ENCODE measurements at places on chromosomes 5 and 9.

- DNase-seq: no peak
These were observed 34.2 kb downstream of the EMB start for GRCh38 chr5:50406877-50407276.

DNA sequence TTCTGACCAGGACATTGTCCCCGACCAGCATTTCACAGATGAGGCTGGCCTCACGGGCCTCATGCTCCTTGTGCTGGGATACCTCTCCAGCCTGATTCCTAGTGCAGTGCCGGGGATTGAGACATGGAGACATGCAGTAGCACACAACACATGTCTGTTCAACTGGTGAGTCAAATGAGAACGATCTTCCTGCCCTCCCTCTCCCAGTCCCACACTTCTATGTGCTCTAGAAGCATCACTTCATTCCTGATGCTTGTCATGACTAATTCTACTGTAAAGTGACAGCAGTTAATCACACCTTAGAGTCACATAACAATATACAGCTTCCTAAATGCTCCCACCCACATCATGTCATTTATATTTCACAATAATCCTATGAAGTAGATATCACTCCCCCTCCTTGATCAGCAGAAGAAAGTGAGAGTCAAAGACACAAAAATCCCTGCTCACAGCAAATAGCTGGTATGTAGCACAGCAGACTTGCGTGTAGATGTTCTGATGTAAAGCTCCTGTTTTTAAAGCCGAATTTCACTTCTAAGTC is 101.8 kb downstream of the CCDC192 start:
- DNase-seq: no peak

DNA sequence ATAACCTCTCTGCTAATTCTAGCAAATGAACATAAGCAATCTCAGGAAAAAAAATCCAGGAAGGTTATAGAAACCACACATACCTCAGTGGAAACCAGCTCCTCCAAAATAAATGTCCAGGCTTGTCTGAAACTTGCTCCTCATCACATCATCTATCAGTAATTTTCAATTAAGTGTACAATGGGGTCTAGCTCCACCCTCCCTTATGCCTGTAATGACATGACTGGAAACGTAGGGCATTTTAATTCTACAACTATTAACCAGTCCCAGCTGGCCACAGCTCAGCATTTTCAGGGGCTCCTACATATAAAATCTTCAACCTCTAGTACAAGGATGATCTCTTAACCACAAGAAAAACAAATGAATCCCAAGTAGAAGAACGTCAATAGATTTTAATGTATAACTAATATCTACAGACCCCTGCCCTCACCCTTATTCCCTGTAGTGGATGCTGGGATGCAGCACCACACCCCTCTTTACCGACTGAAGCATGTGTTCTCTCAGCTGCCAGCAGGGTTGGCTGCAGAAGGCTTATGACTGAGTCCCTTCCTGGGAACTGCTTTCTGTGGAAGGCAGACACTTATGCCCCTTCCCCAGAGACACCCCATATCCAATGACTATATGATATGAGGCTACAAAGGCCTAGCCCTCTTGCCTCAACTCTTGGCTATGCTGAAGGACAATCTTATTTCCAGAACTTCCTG is 6.8 kb downstream of the TSSK1B start:
- no peak for DNase-seq

GRCh38 chr9:28730111-28730510 is 1156.8 kb upstream of the C9orf72 start:
- no peak for DNase-seq

GRCh38 chr5:40288800-40289485 is 390.8 kb upstream of the PTGER4 start:
- no peak for DNase-seq

DNA sequence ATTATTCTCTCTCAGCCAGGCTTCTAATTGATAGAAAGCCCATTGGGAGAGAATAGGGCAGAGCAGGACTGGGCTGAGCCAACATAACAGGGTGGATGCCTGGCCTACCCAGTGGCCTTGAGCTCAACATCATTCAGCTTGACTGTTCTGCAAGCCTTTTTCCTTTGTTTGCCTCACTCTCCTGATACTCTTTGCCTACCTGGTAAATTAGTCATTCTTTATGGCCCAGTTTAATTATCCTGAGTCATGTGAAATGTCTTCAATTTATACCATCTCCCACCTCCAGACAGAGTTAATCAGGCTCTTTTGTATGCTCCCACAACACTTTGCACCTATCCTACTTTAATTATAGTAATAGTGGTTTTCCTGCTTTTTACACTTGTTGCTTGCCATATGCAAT is 13.6 kb downstream of the GLRA1 start:
- DNase-seq: no peak

DNA sequence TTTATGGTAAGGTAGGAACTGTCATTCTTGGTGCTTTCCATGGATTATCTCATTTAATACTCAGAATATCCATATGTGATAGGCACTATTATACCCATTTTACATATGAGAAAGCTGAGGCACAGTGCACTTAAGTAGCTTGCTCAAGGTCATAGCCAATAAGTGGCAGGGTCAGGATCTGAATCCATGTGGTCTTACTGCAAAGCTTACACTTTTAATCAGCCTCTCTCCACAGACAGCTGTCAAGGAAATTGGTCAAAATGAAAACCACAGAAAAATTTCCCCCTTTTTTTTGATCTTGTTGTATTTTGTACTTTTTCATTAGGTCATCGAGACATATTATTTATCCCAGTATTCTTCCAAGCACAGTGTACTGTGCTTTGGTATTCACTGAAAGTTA is 78.5 kb downstream of the ERCC6L2 start:
- DNase-seq: no peak

DNA sequence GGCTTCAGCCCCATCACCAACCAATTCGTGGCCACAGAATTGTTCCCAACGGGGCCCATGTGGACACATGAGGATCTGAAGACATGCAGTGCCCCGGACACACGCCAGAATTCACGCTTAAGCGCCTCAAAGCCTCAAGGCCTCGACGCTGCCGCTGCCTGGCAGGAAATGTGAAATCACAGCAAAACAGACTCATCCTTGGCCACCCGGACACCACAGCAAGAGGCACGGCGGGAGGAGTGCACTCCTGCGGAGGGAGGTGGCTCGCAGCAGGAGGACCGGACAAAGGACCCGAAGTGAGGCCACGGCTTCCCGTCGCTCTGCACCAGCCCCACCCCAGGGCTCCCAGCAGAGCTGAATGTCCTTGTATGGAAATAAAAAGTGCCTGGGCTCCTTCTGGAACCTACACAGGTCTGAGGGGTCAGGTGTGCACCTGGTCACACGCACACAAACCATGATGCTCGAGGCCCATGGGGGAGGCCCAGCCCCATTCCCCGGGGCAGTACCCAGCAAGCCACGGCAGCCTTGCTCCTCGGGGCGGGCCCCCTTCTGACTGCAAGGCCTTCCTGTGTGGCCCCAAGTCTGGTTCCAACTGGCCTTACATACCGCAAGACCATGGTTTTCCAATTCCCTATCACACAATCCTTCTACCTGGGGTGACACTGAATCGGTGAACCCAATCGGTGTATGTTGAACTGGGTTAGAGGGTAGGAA is 10.0 kb downstream of the SEC16A start:
- DNase-seq: no peak

- DNase-seq: no peak
These were observed 6.0 kb downstream of the CFAP90 start for GRCh38 chr5:7844901-7845300.

DNA sequence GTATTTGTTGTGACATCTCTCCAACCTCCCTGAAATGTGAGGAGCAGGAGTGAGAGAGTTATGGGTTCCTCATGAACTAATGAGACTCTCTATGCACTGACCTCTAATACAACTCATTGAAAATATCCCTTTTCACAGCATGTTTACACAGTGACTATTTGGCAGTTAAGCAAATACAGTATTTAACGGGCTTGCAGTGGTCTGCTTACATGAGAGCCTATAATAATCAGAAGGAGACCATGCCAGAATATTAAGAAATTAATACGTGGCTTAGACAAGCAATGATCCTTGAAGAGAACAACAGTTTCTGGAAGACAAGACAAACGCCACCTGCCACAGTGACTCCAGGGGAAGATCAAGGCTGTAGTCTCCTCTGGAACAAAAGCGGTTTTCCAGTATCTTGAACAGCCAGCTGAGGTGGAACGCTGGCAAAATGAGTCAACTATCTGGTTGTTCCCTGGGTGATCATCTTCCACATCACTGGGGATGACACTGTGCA is 424.5 kb downstream of the DMAC1 start:
- DNase-seq: peak; percentile 86

DNA sequence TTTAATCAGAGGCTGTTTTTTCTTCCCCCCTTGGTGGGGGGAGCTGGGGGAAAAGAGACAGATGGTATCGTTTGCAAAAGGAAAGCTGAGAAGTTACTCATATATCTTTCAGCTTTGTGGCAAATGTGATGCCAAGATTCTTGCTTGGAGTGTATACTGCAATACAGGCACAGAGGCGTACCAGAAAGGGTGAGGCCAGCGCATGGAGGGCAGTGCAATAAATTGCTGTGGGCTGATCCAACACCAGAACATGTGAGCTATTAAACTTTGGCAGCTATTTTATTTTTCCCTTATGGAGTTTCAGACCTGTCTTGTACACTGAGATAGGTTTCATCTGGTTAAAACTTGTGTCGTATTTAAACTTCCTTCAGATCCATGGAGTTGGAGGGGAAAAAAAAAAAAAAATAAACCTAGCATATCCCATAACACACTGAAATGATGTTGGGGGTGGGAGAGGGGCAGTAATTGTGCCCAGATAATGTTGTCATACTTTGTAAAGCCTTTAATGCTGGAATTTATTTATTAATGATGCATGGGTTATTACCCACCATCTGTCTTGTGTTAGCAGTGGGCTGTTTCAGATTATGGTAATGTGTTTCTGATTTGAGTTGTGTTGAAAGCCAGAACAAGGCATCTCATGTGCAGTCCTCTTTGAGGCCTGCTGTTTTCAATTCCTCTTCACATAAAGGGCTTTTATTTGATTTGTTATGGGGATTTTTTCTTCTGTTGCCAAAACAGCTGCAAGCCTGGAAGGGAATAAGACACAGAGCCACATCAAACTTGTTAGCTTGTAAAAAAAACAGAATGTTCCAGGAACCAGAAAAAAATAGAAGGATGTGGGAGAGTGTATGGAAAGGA is 891.3 kb downstream of the TLE1 start:
- no peak for DNase-seq

GRCh38 chr9:33619666-33620404 is 95.8 kb downstream of the ANKRD18B start:
- peak; percentile 7 for DNase-seq

Measured in NCI-H1105 treated with DMSO at 0.1 percent for 48 hours (cell line).